ENCODE measurements at places on chromosomes 2 and 18.

- no peak for DNase-seq
Observed at GRCh38 chr2:215425021-215425782, 10.7 kb downstream of the FN1 start.

GRCh38 chr2:108982259-108982679 is 6.8 kb downstream of the EDAR start:
- DNase-seq = no peak

- DNase-seq = no peak
Observed at GRCh38 chr2:202790676-202791075, 80.9 kb downstream of the ICA1L start.

GRCh38 chr2:168738062-168738461 is 64.4 kb upstream of the NOSTRIN start:
- DNase-seq = no peak

DNA sequence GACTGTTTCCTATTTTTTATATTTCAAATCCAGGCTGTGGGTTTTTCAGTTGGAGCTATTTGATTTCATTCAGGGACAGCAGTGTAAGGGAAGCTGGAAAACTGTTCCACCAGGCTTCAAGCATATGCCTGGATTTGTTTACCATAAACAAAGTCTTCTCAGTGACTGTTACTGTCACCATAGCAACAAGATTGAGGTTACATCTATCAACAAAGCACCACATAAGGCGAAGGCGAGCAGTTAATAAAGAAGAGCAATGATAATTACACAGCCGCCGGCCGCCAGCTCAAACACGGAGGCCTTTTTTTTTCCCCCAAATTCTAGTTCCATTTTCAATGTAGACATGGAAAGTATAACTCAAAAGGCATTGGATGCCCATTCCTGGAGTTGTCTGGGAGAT is 553.7 kb upstream of the SYT4 start:
- no peak for DNase-seq

- no peak for DNase-seq
Observed at GRCh38 chr2:95121093-95121406, 558 bp downstream of the MRPS5 start.
